ENCODE measurements at places on chromosomes 16 and 17.
A peak's percentile ranks its signal among the peaks of the same experiment; 100 is the strongest.

DNA sequence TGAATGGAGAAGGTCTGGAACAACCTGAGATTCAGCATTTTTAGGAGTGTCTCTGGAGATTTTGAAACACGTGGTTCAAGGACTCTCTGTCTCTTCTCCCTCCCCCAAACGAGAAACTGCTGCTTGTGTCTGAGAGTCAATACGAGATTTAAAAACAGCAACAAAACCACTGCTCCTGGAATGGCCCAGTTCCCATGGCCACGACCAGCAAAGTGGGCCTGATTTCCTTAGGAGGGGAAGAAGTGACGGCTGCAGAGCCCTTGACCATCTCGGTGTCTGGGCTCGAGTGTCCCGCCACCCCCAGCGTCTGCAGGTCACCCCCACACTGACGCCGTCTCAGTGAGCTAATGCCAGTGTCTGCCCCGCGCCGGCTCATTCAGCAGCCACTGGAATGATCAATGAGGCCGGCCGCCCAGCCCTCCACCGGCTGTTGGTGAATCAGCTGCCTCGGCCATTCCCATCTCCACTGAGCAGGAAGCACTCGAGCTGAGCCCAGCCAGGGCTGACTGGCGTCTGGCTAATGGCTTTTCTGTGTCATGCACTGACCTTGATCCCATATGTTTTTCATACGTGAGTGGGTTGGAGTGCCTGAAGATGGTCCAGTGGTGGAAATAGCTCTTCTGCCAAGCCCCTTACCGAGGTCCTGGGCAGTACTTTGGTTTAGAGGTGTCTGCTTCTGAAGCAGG, 151.8 kb downstream of the PITPNC1 start:
- peak; percentile 64 for DNase-seq

DNA sequence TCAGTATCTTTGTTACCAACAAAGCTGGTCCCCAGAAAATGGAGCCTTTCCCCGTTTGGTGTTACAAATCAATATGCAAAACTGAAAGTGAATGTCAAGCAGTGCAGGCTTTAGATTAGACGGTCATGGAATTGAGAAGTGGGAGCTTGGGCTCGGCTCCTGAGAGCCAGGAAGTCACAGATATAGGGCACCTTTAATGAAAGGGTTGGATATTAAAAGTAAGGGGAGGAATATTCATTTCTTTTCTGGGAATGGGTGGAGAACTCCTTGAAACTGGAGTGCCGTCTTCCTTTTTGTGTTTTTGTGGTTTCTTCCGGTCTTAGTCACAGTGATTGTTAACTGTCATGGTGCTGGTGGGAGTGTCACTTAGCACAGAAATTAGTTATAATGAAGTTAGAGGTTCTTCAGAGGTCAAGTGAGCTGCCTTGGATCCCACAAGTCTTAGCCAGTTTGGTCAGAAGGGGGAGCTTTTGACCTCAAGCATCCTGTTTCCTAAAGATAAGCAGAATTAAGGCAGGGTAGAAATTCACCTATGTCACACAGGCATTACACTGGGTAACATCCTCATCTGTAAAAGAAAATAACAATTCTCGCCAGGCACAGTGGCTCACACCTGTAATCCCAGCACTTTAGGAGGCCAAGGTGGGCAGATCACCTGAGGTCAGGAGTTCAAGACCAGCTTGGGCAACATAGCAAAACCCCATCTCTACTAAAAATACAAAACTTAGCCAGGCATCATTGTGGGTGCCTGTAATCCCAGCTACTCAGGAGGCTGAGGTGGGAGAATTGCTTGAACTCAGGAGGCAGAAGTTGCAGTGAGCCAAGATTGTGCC, 9.6 kb upstream of the EIF1 start:
- no peak for DNase-seq

GRCh38 chr17:76527430-76528111, 9.9 kb downstream of the CYGB start:
- DNase-seq, result no peak

- DNase-seq, result no peak
These were observed 189.3 kb downstream of the AATF start for GRCh38 chr17:37137906-37138514.

GRCh38 chr17:18919963-18920362, 32.0 kb upstream of the SLC5A10 start:
- no peak for DNase-seq

- DNase-seq, result no peak
These were observed 87.4 kb downstream of the RAP1GAP2 start for GRCh38 chr17:2883544-2884213.

DNA sequence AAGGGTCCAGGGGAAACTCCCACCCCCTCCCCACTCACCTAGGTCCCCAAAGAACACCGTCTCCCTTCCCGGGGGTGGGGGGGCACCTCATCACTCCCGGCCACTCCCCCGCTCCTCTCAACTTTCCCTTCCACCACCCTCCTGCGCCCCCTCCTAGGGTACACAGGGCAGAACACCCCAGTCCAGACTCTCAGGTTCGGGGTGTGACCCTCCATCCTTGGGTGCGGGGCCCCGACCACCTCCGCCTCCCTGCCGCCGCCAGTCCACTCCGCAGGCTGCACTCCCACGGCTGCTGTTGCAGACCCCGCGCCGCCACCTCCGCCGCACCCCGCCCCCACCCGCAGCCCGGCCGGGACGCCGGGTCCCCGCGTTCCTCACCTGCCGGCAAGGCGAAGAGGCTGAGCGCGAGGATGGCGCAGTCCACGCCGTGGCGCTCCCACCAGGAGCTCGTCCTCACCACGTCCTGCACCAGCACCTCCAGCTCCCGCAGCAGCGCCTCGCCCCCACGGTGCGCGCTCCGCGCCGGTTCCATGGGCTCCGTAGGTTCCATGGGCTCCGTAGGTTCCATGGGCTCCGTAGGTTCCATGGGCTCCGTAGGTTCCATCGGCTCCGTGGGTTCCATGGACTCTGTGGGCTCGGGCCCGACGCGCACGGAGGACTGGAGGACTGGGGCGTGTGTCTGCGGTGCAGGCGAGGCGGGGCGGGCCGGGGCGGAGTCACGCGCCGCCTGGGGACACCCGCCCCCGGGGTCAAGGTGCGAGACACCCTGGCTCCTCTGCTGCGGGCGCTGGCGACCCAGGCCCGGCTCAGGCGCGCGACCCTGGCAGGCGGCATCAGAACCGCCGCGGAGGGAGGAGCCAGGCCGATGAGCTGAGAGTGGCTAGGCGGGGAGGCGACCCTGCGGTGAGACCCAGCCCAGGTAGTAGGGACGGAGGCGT, at the start of gene FADS6:
Gene FADS6, minus strand, starts transcription at position 660 of the 938 bp plus-strand sequence. Its CDS starts 38 bp downstream, at position 622.
- DNase-seq, result no peak

DNA sequence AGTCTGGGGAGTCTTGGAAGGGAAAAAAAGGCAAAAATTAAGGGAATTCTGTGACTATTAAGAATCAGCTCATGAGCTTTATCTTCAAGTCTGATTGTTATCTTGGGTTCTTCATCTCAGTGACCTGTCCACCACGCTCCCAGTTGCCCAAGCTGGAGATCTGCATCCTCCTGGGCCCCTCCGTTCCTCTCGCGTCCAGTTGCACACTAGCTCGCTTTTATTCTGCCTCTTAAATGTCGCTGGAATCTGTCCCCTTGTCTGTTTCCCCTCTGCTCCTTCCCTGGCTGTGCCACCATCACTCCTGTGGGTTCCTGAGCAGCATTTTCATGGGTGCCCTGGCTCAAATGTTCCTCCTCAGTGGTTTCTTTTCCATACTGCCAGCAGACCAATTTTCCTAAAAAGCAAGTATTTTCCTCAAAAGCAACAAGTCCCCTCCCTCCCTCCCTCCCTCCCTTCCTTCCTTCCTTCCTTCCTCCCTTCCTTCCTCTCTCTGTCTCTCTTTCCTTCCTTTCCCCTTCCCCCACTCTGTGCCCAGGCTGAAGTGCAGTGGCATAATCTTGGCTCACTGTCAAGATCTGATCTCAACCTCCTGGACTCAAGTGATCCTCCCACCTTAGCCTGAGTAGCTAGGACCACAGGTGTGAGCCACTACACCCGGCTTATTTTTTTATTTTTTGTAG, 1.4 kb downstream of the ENDOV start:
- no peak for DNase-seq

GRCh38 chr17:44672479-44673093, 16.3 kb downstream of the MEIOC start:
- DNase-seq, result peak; percentile 57

DNA sequence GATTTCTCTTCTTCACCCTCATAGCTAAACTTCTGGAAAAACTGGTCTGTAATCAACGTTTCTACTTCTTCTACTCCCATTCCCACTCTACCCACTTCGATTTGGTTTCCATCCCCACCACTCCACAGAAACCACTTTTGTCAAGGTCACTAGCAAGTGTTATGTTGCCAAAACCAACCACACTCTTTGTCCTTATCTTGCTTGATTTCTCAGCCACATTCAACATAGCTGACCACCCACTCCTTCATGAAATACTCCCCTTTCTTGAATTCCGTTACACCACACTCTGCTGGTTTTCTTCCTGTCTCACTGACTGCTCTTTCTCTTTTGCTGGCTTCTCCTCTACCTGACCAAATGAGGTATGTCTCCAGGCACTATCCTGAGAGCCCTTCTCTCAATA, 11.9 kb downstream of the IKZF3 start:
- DNase-seq, result no peak

- no peak for DNase-seq
These were observed 1.2 kb downstream of the GFAP start for GRCh38 chr17:44914148-44914547.

DNA sequence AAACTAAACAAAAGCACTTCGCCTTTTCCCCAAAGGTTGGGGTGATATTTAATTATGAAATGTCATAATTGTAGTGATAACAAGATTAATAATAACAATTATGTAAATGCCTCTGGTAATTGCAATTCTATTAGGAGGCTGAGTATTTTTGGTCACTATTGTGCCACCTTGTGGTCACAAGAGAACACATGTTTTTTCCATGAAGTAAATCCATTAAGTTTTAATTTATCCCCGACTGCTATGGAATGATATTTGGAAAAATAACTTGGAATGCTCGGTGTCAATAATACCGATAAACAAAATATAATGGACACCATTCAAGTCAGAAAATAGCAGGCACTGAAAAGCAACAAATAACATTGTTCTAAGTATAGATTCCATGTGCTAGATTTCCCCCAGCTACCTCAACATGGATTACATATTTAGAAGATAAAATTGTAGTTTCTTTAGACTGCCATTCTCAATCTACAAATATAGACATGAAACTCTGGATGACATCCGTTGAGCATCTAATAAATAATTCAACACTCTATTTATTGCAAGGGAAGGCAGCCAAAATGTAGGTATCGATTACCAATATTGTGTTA, 25.0 kb upstream of the KCNJ2 start:
- peak; percentile 21 for DNase-seq

GRCh38 chr17:66677201-66677981, 157.5 kb upstream of the CACNG5 start:
- DNase-seq, result no peak
